BJ (cell line): ENCODE measurements at places on chromosomes 6 and 20.

DNA sequence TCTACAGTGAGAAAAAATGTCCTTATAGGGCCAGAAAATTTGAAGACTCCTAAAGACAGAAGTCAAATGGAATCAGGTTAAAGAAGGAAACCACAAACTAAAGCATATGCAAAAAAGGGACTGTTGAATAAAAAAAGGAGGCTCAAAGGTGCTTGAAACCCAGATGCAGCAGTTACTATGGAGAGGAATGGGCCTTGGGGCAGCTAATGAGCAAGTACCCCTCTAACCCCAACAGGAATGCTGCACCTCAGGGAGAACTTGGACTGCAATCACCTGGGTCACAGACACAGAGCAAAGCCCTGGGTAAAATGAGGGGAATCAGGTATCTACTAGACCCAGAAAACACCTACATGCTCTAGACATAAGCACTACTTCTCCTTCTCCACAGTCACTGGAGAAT is 313.9 kb downstream of the UBE3D start:
- no peak for DNase-seq

GRCh38 chr6:44969446-44970185 is 358.5 kb upstream of the RUNX2 start:
- DNase-seq, result no peak

- DNase-seq, result no peak
Measured at GRCh38 chr6:82251942-82252341, 4.4 kb upstream of the IBTK start.

- DNase-seq, result no peak
Measured at GRCh38 chr6:47064274-47064673, 22.1 kb upstream of the ADGRF1 start.

- DNase-seq, result no peak
Measured at GRCh38 chr20:58702859-58703648, 10.5 kb downstream of the NPEPL1 start.

DNA sequence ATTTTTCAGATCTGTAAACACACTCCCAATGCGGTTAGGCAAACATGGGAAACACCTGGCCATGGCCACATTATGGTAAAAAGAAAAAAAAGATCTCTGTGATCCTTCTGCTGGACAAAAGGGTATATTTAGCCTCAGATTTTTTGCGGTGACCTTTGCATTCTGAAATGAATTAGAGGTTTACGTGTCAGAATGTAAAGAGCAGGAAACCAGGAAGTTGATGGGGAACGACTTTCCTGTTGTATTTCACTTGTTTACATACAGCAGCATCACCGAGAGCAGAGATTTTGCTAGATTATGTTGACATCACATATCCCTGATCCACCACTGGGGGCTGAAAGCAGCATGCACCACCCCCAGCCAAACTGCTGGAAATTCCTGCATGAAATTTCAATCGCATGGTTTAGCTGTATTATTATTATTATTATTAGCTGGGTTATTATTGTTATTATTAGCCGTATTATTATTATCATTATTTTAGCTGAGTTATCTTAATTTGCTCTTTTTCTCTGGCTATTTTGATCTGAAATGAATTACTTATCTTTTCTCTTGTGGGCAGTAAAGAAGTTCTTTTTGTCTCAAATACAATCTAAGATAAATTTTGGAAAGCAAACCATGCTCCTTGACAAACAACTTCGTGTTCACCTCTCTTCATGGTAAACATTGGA is 189.4 kb downstream of the ZFP64 start:
- DNase-seq, result no peak
